Sigmoid colon (tissue), 7 donors: ENCODE measurements at places on chromosomes 4 and X. TPM values are rescaled to one million over a fixed set of nuclear protein-coding genes. Genes with fewer than 3 reads are reported as not detected.

- DNase-seq, result no peak
Observed at GRCh38 chrX:22118161-22118830, 86.2 kb downstream of the PHEX start.

DNA sequence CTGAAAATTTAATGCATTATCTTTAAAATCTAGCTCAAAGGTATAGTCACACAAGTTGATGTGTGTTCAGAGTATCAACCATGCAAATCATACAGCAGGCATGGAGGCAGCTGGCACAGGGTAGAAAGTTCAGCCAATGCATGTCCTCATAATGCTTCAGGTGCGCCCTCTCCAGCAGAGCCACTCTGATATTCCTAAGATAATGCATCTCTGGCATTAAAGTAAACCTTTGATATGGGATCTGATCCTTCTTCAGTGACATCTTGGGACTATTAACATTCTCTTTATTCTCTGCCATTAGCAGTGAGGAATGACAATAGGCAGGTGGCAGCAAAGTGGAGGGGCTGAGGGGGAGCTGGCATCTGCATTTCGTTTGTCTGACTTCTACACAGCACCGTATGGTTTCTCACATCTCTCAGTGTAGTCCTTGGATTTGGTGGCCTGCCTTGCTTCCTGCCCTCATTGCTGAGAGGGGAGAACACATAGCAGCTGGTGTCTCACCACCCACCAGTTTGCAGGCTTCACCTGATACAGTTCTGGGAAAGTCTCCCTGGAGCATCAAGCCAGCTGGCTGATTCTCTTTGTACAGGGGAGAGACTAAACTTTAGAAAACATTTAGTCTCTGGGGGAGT is 168.7 kb upstream of the TBC1D9 start:
- DNase-seq, result no peak

- DNase-seq, result no peak
Observed at GRCh38 chr4:53490965-53491622, 100.2 kb downstream of the LNX1 start.

- DNase-seq, result no peak
Observed at GRCh38 chr4:37586194-37586593, 100.0 kb downstream of the RELL1 start.

DNA sequence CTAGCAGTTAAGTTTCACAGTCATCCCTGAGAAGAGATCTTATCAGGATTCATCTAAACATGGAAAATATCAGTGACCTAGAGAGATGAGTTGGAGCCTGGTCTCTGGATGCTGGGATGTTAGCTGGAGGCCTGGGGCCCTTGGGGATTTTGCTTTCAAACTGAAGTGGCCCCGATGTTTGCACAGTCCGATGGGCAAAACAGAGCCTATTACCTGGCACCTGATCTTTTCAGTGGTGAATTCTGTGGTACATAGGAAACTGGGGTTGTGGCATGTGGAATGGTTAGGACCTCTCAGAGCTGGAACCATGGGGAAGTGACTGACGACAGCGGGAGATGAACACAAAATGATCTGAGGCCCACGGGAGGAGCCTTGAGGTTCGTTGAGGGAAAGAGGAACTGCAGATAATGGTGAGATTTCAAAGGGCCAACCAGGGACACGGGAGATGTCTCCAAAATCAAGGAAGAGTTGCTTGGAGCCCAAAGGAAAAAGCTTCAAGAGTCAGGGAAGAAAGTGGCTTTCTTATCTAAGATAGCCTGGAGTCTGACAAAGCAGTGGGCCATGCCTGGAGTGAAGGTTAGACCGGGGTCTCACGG is 17.8 kb upstream of the TENM3 start:
- DNase-seq, result no peak

DNA sequence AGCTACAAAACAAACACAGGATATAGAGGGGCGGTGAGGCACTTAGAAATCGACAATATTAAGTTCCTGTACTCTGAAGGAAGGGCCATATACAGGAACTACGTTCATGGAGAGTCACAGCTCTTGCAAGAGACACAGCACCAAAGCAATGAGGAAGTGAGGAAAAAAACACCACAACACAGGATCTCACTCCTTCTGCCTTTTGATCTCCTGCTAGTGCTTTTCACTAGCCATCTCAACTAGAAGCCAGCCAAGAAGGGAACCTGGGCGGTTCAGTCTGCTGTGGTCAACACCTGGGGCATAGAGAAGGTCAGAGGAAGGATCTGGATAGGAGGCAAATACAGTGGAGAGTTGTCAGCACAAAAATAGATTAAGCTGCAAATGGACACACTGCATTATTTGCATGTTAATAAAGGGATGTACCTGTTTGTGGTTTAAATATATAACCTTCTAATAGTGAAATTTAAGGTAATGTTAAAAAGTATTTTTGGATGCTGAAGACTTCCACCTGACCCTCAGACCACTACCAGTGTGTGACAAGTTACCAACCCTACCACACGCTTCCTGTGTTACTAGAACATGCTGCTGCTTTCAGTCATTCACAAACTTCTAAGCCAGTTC is 104.6 kb downstream of the DTHD1 start:
- no peak for DNase-seq

DNA sequence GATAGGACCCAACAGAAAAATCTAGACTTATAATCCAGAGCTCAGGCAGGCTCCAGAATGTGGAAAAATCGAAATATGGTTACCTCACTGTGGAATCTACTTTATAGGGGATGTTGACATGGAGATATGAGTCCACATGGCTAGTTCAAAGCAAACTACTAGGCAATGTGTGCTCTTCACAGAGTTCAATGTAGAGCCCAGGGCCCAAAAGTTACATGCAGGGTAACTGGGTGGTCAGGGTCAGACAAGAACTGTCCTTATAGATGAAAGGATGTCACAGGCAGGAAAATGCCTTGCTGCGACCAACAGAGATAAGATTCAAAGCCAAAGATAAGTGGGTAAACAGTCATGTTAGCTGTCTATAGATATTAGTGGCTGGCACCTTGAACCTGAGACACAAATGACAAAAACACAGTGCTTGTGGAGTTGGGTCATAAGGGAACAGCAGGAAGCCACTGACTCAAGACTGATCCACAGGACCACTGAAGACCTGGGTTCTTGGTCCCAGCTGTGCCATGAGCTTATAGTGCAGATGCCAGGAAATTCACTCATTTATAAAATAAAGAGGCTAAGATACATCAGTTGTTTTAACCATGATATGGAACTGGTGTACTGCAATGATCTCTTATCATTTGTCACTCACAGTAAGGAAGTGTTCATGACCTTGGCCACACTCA is 101.7 kb upstream of the MBNL3 start:
- DNase-seq, result no peak

DNA sequence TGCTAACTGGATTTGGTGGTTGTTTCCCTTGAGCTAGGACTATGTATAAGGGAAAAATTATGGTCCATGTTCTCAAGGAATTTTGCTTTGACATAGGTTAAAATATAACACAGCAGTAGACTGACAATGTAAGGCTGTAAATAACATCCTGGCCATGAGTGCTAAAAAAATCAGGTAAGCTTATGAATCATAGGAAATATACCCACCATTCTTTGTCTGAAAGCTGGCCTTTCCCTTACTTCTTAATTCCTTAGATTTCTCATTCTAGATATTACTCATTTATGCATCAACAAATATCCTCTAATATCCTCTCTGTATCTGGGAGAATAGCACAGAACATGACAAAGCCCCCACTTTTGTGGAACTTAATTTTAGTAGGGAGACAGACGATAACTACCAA is 6.8 kb upstream of the CHRNA9 start:
- no peak for DNase-seq

DNA sequence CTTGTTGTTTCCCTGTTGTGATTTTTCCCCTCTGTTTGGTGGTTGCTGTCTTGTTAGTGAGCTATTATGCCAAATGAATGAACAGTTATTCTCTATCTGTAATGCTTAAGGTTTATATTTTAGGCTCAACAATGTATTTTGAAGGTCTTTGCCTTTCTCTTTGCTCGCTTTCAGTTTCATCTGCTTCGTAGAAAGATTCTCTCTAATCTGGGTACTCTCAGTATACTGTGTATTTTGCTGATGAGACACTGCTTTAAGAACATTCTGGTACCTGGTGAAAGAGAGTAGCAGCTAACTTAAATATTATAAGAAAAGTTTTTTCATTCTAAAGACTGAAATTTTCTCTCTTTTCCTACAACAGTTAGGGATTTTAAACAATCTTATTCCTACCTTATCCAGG is 1274.7 kb upstream of the PABPC4L start:
- DNase-seq, result no peak

DNA sequence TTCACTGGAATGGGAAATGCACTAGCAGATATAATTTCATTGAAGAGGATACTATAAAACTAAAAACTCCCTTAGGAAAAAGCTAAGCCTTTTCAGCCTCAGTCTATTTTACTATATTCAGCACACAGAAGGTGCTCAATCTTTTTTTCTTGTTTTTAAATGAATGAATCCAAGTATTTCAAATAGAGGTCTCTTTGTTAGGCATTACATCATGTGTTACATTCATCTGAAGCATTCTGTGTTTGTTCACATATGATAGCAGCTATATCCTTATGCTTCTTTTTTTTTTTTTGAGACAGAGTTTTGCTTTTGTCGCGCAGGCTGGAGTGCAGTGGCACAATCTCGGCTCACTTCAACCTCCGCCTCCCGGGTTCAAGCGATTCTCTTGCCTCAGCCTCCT is 278.4 kb downstream of the CAMK2D start:
- DNase-seq, result no peak

DNA sequence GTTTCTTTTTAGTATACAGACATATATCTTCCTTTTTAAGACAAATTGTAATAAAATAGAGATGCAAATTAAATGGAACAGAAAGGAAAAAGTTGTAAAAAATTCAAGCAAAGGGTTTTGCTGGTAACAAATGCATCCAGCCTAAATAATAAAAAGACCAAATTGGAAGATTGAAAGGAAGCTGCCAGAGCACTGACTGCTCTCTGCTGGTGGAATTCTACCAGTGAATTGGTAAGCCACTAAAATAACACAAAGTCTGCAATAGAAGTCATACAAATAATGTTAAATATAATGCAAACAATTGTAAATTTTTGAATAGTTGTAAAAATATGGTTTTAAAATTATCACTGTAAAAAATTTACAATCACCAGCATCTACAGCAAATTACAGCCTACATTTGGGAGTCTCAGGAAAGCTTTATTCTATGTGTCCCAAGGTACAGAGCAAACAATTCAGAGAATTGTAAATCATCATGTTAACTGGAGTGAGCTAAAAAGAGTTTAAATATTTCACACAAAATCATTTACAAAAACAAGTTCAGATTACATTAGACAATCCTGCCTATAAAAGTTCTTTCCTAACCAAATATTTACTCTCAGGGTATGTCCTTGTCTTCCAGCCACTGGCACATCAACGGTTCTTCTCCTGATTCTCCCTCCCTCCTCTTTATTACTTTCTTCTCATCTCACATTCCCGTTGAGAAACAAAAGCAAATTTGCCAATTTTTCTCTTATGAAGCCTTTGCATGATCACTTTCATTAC is 1322.5 kb downstream of the PCDH7 start:
- DNase-seq, result no peak

Gene SSX2B
- not detected for total RNA-seq

Gene JAKMIP1
- total RNA-seq, result 1.9 TPM

Gene ITGB1BP2
- 9.9 TPM for total RNA-seq

Gene UCP1
- total RNA-seq, result not detected

Gene NKAP
- 5.4 TPM for total RNA-seq

Gene SATL1
- not detected for total RNA-seq

Gene PDE6B
- not detected for total RNA-seq

Gene RAB28
- total RNA-seq, result 25.3 TPM
